ENCODE measurements at places on chromosomes 2 and 18.

GRCh38 chr2:48169141-48169592 is 262.9 kb upstream of the FBXO11 start:
- DNase-seq: no peak

DNA sequence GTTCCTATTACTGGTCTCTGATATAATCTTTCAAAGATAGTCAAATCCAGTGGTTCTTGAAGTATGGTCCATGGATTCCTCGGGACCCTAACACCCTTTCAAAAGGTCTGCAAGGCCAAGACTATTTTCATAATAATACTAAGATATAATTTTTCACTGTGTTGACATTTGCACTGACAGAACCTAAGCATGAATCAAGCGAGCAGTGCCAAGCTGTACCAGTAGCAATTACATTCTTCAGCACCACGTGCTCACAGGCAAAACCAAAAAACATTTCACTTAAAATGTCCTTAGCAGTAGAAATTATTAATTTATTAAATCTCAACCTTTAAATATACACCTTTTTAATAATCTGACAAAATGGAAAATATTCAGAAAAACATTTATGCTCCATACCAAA is 59.1 kb downstream of the EIF2AK3 start:
- DNase-seq: no peak

DNA sequence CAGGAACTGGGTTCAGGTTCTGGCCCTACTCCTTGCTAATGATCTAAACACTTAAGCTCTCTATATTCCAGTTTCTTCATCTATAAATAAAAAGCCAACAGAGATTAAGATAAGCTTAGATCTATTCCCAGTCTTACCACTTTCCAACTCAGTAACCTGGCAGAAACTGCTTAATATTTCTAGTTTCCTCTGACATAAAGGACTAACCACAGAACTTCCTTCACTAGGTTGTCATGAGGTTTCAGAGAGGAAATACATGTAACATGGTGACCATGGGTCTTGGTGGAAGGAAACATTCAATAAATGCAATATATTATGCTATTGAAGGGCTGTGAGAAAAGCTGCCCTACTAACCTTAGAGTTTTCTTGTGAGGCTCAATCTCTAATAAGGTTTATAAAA is 114.4 kb upstream of the PDE1A start:
- no peak for DNase-seq

DNA sequence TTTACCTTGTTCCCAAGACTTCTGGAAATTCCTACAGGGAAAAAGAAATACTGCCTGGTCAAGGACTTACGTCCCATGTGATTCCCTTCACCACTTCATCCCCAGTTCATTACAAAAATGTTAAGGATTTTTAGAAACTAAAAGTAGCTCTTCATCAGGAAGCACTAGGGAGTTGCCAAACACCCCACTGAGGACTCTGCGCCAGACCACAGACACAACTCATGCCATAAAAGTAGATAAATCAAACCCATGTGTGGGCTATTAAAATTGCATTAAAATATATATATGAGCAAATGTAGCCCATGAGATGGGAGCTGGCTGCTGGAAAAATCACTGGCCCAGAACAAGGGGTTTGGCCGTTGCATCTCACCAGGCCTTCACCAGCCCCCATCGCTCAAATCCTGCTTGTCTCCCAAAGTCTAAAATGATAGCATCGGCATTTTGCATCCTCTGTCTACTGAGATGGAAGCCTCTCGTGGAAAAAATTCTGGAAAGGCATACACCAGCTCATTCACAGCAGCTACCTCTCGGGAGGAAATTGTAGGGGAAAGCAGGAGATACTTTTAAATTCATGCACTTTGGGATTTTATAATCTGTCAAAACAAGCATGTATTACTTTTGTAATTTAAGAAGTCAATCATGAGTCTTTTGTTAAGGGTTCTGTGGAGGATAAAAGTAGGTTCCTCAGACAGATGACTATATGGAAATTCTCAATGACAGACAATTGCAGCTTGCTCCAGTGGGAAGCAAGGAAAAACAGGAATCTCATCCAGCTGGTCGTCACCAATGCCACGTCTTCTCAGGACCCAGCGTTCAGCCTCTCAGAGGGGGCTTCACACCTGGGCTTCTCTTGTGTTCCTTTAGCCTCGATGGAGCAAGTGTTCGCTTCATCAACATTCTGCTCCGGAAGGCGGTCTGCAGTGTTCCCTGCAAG is 113.9 kb downstream of the MREG start:
- DNase-seq: no peak

- no peak for DNase-seq
These were observed 159.7 kb upstream of the FBXO11 start for GRCh38 chr2:48066000-48066399.

- DNase-seq: no peak
These were observed 61.0 kb downstream of the TMEM163 start for GRCh38 chr2:134657650-134658250.

GRCh38 chr2:41725901-41726300 is 321.9 kb upstream of the PKDCC start:
- no peak for DNase-seq

- no peak for DNase-seq
These were observed 621 bp upstream of the KCNS3 start for GRCh38 chr2:17877811-17878280.

DNA sequence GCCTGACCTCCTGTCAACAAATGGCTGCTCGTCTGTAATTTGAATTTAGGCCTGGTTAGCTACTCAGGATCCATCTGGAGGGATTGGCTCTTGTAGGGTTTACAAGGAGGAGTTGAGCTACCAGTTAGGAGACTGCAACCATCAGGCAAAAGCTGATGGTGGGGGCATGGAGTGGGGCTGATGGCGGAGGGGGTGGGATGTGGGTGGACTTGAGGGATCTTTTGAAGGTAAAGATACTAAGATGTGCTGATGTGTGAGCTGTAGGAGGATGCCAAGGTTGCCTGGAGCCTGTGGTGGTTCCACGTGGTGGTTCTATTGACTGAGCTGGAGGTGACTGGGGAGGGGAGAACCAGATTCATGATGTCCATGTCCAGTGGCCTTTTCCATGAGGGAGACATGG is 240.7 kb downstream of the LPIN1 start:
- no peak for DNase-seq

GRCh38 chr2:23381084-23381483 is 3.9 kb upstream of the KLHL29 start:
- no peak for DNase-seq

- no peak for DNase-seq
These were observed 98.6 kb downstream of the CALCRL start for GRCh38 chr2:187349326-187349944.

DNA sequence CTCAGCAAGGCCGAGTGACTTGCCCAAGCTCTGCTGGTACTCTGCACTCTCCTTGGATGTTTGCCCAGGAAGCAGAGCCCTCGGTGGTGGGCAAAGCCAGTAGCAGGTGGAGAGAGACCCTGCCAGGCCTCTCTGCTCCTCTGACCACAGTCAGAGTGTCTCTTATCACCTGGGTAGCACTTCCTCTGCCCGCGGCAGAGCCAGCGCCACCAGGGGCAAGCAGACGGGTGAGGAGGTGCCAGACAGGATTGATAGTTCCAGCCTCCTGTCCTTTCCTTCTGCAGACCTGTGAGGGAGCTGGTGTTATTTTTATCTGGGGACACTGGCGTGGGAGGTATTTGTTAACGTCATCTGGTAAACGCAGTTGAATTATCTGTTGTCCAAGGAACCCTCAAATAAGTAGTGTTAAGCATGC is 152.9 kb downstream of the SMAD7 start:
- DNase-seq: no peak

GRCh38 chr2:43370146-43370545 is 143.7 kb upstream of the ZFP36L2 start:
- no peak for DNase-seq

DNA sequence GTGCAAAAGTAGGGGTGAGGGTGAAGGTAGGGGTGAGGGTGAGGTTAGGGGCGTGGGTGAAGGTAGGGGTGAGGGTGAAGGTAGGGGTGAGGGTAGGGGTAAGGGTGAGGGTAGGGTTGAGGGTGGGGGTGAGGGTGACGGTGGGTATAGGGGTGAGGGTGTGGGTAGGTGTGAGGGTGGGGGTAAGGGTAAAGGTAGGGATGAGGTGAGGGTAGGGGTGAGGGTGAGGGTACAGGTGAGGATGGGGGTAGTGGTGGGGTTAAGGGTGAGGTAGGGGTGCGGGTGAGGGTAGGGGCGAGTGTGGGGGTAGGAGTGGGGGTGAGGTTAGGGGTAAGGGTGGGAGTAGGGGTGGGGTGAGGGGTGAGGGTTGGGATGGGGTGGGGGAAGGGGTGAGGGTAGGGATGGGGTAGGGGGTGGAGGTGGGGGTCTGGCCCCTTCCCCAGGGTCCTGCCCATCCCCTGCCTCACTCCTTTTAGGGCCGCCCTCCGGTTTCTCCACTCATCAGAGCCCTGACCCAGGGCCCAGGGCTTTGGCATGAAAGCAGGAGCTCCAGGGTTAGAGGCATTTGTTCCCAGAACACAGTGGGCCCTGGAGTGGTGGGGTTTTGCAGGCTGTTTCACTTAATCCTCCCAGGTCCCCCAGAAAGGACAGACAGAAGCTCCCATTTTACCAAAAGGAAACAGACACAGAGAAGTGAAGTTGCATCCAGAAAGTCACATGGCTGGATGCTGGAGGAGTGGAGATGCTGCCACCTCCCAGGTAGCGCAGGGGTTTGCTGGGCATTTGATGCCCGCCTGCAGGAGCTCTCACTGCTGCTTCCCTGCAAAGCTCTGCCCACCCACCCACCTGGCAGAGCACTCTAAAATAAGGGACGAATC is 26.9 kb downstream of the SNORC start:
- DNase-seq: no peak

- DNase-seq: no peak
These were observed 78.9 kb downstream of the TRIM43 start for GRCh38 chr2:95670686-95671085.

DNA sequence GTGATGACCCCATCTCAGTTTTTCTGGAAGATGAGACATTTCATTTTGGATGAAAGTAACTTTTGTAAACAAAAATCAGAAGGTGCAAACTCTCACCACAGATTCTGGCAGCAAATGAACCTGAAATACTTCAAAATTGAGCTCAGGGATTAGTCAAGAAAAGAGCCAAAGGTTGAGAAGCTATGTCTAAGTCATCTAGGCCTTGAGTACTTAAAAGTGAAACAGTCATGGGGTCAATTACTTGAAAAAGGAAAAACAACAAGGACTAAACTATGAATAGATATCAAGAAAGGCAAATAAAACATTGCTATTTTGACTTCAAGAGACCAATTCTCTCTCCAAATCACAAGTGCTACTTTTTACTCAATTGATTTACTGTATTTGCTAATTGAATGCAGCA is 285.1 kb downstream of the RBM43 start:
- no peak for DNase-seq

GRCh38 chr2:201128933-201129505 is 13.1 kb downstream of the CFLAR start:
- no peak for DNase-seq

- DNase-seq: no peak
These were observed 544.7 kb downstream of the PARD3B start for GRCh38 chr2:205089958-205090357.

GRCh38 chr2:27653397-27653796 is 10.0 kb downstream of the SUPT7L start:
- DNase-seq: no peak

- no peak for DNase-seq
These were observed 70.5 kb upstream of the IGFBP5 start for GRCh38 chr2:216765761-216766262.

DNA sequence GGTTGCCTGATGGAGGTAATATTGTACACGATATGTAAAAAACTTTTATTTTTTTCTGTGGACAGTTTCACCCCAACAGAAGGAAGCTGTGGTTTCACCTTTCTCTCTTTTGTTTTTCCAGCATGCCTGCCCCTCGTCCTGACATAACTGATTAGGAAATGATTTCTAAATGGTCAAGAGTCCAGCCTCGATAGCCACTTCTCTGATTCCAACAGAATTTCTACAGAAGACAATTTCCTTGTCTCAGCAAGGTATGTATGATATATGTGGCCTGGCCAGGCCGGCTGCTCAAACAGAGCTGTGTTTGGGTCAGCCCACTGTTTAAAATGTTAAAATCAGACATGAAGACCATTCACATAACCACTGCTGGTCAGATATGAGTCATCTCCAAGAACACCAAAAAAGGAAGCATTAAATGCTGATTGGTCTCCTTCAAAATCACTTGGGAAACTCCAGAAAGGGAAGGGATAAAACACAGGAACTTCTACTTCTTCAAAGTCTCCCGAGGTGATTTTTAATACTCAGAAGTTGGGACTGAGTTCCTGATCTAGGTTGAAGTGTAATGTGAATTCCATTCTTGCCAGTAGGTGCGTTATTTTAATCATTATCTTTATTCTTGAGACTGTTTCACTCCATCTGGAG is 22.3 kb downstream of the ATP8B1 start:
- DNase-seq: no peak

GRCh38 chr18:34875150-34875549 is 165.1 kb downstream of the DTNA start:
- DNase-seq: no peak

DNA sequence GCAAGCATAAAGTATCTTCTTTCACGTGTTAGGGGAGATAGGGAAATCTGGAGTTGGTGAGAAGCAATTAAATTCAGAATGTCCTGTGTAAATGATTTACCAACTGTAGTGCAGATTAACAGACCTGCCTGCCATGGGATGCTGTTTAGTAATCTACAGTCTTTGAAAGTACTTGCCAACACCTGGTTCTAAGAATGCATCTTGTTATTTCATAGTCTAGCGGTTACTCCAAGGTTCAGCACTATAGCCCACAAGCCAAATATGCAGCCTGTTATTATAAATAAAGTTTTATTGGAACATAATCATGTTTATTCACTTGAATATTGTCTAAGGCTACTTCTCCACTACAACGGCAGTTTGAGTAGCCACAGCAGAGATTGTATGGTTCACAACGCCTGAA is 100.8 kb downstream of the OSBPL6 start:
- DNase-seq: no peak

DNA sequence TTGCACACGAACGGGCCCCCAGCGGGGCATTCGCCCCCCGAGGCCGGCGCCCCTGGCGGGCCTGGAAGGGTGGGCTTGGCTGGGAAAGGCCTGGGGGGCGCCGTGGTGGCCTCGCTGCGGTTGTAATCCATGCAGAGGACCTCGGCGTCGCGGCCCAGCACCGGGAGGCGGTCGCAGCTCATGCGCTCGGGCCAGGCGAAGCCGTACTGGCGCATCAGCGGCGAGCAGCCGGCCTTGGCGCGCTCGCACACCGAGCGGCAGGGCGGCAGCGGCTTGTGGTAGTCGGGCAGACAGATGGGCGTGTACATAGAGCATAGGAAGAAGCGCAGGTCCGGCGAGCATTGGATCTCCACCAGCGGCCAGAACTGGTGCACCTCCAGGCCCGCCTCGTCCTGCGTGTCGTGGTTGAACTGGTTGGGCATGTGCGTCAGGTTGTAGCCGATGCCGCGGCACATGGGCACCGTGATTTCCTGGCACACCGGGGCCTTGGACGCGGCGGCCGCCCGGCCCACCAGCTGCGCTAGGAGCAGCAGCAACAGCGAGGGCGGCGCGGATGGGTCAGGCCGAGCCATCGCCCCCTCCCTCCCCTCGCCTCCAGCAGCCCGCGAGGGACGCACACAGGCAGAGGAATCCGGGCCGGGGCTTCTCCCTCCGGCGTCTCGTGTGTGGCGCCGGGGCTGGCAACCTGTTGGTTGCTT is 1.4 kb downstream of the FZD5 start:
- DNase-seq: no peak

GRCh38 chr2:119059287-119059686 is 99.3 kb downstream of the C1QL2 start:
- DNase-seq: no peak

All from stimulated activated CD8-positive, alpha-beta memory T cell treated with anti-CD3 and anti-CD28 coated beads, Interleukin-15, amount 100 ng/mL, for 24 hours (primary cell).